Jurkat, Clone E6-1 (cell line): ENCODE measurements at places on chromosomes 5 and 9.

GRCh38 chr5:123000731-123001130 lies 35.8 kb downstream of the PPIC start:
- no peak for DNase-seq

DNA sequence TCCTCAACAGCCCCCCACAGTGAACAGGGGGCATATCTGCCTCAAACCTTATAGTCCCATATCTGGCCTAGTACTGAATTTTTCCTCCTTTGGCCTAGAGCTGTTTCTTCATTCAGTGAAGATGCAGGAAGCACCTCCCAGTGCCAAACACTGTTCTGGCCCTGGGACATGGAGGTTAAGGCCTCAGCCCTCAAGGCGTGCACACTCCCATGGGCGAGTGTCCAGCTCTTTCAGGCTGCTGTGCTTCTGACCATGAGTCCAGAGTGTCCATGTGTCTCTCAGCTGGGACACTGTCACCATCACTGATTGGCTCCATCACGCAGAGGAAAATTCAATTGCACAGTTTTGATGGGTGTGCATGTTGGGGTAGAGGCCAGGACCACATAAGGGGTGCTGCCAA lies 151.5 kb downstream of the PAX5 start:
- no peak for DNase-seq

- DNase-seq: no peak
These were observed 46.5 kb downstream of the RXRA start for GRCh38 chr9:134372581-134373267.

- DNase-seq: no peak
These were observed 68.4 kb downstream of the STK32A start for GRCh38 chr5:147303251-147303650.

- peak; percentile 51 for DNase-seq
These were observed 51.2 kb downstream of the RALGPS1 start for GRCh38 chr9:126965541-126966428.

- DNase-seq: no peak
These were observed 39.6 kb upstream of the NDUFS4 start for GRCh38 chr5:53520813-53521212.

GRCh38 chr5:127411381-127411780 lies 106.1 kb upstream of the PRRC1 start:
- DNase-seq: no peak

DNA sequence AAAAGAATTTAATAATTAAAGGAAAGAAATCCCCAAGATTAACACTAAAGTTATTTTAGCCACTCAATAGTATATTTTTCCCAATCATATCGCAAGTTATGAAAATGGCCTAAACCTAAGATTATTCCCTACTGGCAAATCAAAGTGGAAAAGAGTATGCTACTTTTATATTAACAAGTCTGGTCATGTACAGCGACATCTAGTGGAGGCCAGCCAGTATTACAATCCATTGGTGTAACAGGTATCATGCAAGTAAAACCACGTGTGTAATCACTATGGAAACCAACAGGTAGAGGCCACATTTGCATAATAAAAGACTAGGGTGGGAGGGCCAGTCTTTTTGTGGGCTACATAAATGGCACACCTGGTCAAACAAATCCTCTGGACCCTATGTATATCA lies 976.4 kb upstream of the CDH9 start:
- DNase-seq: peak; percentile 57

- DNase-seq: no peak
These were observed 68.1 kb upstream of the ERBIN start for GRCh38 chr5:65858316-65858715.

DNA sequence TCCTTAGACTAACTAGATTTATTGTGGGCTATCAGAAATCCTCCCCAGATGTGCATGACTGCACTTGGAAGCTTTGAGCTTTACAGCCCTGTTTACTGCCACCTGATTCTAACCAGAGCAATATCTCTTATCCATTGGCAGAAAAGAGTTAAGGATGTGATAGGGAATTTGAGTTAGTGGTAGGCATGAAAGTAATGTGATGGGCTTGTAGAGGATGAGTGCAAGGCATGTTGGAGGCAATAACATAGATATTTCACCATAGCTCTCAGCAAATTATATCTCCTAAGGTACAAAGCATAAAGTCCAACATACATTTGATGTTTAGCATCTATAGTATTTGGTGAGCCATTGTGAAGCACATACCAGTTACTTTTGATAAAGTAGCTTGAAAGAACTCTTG lies 103.8 kb downstream of the INVS start:
- no peak for DNase-seq

DNA sequence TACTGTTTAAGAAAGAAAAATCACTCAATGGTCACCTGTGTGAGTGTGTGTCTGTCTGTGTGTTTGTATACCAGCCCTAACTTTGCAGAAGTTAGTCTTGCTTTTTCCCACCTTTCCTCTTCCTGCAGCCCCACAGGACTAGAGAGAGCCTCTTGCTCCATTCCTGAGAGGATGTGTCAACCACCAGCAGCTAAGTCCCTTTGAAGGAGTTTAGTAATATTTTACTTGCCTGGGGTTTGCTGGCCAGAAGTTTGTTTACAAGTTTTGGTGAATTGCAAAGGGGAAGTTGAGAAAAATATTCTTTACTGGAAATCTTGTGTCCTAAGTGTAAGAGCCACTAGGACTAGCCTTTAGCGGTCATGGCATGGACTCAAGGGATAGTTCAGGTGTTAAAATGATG lies 316.2 kb downstream of the BRINP1 start:
- DNase-seq: no peak

DNA sequence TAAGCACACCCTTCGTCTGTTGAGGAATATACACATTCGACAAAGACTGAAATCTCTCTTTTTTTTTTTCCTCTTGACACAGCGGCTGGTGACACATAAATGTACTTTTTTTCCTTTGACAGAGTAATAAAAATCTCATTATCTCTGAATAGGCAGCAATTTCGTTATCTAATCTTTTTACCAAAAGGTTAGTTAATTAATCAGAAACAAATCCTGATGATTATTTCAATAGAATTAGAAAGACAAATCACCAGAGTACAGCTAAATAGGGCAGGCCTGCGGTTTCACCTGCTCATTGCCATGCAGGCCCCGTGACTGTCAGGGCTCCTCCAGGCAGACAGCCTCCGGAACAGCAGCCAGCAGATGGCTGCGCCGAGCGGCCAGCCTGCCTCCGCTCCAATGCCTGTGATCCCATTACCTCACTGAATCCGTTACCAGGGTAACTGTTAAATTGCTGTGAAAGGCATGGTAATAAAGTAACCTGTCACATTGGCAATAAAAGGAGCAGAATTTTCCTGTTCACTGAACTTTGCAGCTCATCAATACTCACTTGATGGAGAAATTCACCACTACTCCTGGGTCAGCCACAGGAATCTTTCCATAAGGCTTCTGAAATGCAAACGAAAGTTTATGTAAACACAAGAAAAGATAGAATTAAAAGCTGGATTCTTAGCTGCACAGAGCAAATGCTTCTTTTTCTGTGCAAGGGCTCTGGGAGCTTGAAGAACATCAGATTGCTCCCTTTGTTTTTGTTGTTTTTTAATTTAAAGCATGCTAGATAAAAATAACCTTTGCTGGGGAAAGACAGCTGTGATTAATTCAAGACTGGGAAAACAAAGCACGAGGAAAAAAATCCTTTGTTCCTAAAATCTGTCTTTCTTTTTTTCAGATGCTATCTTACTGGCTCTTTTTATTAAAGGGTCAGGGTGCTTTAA lies 666.4 kb upstream of the ZNF608 start:
- DNase-seq: no peak

DNA sequence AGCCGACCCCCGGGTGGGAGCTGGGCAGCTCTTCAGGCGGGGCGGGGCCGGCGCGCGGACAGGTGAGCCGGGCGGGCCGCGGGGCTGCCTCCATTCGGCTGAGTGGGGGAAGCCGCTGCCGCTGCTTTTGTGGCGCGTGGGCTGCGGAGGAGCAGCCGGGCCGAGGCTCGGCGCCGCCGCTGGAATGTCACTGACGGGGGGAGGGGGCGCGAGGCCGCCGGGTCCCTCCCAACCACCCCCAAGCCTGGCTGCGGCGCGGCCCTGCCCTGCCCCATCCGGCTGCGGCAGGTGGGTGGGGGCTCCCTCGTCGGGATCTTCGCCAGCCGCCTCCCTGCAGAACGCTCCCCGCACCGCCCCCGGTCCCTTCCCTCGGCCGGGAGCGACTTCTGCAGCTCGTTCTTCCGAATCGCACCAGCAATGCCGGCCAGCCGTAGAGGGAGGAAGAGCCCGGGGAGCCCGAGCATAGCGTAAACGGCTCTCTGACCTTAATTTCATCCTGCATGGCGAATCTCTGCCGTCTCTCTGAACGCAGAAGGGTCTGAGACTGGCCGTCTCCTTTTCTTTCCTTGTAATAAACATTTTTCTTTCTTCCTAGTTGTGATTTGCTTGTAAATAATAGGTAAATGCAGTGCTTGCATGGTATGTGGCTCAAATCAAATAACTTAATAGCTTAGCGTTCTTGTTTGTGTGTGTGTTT lies 505 bp downstream of the SPTAN1 start:
- DNase-seq: no peak

DNA sequence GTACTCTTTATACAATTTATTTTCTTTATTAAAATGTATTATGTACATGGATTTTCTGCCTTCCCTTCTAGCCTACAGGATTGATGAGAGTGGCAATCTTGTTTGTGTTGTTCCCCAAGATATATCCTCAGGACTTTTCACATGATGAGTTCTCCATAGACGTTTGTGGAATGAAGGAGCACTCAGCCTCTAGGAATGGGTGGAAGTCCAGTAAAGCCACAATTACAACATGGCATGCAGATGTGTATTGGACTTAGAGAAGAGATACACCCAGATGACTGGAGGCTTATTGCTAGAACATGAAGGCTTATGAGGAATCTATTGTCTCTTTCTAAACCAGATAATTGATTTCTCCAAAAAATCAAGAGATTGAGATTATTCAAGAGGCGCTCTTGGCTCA lies 8.2 kb upstream of the DOCK2 start:
- no peak for DNase-seq

- no peak for DNase-seq
These were observed 4.7 kb upstream of the FRMPD1 start for GRCh38 chr9:37645903-37646506.

GRCh38 chr9:14315875-14316601 lies 2.1 kb upstream of the NFIB start:
- DNase-seq: no peak

DNA sequence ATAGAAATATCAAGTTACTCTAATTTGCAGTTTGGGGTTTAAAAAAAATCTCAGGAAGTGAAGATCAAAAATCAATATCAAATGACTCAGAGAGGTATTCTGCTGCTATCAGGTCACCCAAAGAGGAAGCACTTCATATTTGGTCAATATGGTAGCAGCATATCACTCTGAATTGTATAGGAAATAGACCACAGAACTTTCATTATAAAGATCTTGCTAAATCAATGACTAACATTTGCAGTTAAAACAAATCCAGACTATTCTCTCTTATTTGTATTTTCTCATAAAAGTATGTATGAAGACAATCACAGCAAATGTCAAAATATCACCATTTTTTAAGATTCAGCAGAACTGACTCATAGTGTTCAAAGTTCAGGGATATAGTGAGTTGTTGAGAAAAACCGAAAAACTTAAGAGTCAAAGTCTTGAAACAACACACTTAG lies 105.8 kb upstream of the PCSK1 start:
- DNase-seq: no peak

DNA sequence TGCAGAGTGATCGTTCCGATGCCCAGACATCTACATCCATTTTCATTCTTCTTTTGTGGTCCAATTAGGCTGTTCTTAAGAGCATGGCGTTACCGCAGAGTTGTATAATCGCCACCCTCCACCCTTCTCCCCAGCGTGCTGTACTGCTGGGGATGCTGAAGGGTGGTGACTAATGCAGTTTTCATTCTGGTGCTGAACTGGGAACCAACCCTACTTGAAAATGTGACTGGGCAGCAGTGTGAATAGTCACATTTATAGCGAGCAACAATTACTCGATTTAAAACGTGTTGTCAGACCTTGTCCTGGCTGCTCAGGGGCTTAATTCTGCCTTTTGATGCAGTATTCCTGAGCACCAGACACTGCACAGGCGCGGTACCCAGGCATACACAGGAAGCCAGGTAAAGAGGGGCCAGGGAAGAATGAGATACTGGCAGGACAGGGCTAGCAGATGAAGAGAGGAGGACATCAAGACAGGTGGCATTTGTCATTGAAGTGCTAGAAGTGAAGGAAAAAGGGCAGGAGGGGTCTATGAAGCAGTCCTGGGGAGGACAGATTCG lies 719 bp upstream of the ISCA1 start:
- DNase-seq: no peak

GRCh38 chr5:59133764-59134261 lies 550.9 kb downstream of the RAB3C start:
- DNase-seq: no peak

GRCh38 chr9:124973807-124974206 lies 32.9 kb upstream of the GOLGA1 start:
- no peak for DNase-seq
